ENCODE measurements at places on chromosomes 13 and 19.

GRCh38 chr19:9881720-9882119, 46.6 kb downstream of the PIN1 start:
- no peak for DNase-seq

DNA sequence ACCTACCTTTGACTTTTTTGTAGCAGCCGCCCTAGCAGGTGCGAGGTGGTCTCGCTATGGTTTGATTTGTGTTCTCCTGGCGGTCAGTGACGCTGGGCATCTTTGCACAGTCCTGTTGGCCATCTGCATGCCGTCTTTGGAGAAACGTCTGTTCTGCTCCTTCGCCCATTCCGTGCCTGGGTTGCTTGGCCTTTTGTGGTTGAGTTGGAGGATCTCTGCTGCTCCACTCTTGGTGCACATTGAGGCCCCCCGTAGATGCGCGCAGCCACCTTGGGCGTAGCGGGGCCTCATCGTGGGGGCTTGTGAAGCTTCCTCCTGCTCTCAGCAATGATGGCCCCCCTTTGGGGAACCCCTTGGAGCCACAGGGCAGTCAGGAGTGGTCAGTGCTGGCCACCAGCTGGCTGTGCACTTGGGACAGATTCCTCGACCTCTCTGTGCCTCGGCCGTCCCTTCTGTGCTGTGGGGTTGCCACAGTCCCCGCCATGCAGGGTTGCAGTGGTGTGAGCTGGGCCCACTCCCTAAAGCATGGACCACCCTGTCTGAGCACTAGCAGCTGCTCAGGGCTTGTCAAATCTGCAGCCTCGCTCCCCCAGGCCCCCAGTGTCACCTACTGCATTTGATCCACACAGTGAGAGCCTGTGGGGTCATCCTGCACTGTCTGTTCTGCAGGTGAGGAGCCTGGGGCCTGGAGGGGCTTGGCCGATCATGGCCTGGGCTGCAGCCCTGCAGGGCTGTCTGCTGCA, 170.8 kb downstream of the KDM4B start:
- no peak for DNase-seq

- DNase-seq: no peak
These were observed 51.6 kb upstream of the EHD2 start for GRCh38 chr19:47661611-47662010.

DNA sequence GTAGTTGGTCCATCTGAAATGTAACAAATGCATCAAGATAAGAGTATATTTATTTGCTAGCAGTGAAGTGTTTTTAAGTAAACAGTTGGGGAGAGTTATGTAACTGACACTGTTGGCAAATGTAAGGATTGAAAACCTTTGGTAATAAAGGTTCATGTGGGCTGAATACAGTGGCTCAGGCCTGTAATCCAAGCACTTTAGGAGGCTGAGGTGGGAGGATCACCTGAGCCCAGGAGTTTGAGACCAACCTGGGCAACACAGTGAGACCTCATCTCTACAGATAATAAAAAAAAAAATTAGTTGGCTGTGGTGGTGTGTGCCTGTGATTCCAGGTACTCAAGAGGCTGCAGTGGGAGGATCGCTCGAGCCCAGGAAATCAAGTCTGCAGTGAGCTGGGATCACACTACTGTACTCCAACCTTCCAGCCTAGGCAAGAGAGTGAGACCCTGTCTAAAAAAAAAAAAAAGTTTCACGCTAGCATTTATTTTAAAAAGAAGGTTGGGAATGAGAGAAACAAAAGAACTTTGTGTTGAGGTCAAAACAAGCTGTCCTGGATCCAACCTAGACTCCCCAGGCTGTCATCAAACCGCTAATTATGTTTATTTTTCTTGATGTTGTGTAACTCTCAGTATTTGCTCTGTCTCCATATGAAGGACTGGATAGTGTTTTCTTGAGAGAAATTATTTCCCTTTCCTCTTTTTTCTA, 20.7 kb downstream of the SETDB2 start:
- DNase-seq: no peak

GRCh38 chr13:109332506-109333499, 453.6 kb downstream of the IRS2 start:
- DNase-seq: no peak

- DNase-seq: no peak
These were observed 154.0 kb downstream of the RGCC start for GRCh38 chr13:41611385-41611784.

GRCh38 chr19:30927705-30928104, 421.5 kb downstream of the TSHZ3 start:
- DNase-seq: no peak

- DNase-seq: no peak
These were observed 21.7 kb downstream of the SIPA1L3 start for GRCh38 chr19:37928527-37929286.

DNA sequence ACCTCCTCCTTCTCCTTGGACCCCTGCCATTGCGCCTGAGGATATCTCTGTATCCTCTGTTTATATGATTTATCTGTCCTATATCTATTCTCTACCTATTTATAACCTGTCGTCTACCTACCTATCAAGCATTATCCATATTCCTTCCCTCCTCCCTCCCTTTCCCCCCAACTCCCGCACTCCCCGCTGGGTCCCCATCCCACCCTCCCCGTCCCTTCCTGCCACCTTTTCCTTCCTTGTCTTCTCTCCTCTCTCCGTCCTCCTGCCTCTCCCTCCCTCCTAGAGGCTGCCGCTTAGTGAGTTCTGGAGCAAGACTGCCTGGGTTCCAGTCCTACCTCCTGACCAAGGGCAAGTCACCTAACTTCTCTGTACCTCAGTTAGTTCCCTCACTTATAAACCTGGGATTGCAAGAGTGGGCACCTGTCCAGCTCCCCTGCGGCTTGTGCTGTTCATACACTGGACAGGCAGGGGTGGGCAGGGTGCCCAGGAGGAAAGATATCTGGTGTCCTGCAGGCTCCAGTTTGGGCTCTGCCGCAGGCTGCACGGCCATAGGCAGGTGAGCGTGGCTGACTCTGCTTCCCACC, 16.1 kb downstream of the TTYH1 start:
- DNase-seq: peak; percentile 30

DNA sequence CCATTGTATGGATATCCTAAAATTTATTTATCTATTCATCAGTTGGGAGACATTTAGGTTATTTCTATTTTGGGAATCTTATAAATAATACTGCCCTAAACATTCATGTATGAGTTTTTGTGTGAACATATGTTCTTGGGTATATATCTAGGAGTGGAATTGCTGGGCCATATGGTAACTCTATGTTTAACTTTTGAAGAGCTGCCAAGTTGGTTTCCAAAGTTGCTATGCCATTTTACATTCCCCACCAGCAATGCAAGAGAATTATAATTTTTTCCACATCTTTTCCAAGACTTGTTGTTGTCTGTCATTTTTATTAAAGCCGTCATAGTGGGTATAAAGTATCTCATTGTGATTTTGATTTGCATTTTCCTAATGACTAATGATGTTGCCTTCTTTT, 48.2 kb upstream of the CALM3 start:
- no peak for DNase-seq

- DNase-seq: peak; percentile 15
These were observed 8.1 kb downstream of the RINL start for GRCh38 chr19:38869836-38870607.

GRCh38 chr13:76350399-76350798, 535.8 kb downstream of the KCTD12 start:
- no peak for DNase-seq

DNA sequence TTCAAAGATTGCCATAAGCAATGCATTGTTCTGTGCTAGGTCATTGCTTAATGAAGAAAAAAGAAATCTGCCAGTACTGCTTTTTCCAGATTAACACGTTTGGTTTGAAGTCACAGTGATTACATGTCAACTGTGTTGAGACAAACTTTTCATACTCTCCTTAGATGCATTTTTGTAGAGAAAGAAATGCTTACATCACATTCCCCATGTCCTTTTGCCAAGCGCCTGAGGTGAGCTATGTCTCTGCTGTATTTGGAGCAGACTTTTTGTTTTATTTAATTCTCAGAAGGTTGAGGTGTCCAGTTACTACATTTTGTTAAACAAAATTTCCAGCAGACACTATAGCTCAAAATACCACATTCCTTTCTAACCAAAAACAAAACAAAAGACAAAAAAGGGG, 16.2 kb downstream of the LACC1 start:
- DNase-seq: no peak

DNA sequence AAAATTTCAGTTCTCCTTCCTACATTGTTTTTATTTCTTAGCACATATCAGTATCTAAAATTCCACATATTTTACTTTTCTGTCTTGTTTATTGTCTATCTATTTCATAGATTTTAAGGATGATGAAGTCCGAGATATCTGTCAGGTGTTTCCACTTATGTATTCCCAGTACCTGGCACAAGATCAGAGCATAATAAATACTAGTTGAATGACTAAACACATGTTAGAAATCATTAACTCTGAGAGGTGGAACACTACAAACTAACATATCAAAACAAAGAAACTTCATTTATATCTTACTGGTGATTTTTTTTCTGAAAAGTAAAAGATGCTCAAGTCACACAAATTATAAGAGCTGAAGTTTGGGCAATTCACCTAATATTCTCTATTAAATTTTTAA, 1208.3 kb downstream of the PCDH9 start:
- DNase-seq: no peak

DNA sequence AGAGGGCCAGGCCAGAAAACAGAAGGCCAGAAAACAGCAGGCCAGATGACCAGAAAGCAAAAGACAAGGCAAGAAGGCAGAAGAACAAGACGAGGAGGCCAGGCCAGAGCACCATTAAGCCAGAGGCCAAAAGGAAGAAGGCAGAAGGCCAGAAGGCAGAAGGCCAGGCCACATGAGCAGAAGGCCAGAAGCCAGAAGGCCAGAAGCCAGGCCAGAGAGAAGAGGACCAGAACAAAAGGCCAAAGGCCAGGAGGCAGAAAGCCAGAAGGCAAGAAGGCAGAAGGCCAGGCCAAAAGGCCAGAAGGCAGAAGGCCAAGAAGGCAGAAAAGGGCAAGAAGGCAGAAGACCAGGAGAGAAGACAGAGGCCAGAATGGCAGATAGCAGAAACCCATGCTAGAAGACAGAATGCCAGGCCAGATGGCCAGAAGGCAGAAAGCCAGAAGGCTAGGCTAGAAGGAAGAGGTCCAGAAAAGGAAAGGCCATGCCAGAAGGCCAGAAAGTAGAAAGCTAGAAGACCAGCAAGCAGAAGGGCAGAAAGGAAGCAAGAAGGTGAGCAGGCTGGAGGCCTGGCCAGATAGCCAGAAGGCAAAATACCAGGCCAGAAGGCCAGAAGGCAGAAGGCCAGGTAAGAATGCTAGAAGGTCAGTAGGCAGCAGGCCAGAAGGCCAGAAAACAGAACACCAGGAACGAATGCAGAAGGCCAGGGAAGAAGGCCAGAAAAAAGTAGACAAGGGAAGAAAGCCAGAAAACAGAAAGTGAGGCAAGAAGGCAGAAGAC, 187.6 kb downstream of the TUBA3C start:
- no peak for DNase-seq

GRCh38 chr13:100798739-100799361, 124.3 kb upstream of the TMTC4 start:
- DNase-seq: no peak

DNA sequence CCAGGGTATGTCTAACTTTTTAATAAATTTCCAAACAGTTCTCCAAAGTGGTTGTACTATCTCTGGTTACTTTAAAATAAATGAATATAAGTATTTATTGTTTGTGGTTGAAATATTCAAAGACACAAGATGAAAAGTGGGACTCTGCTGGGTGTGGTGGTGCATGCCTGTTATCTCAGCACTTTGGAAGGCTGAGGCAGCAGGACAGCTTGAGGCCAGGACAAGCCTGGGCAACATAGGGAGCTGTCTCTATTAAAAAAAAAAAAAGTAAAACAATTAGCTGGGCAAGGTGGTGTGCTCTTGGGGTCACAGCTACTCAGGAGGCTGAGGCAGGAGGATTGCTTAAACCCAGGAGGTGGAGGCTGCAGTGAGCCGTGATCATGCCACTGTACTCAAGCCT, 10.4 kb downstream of the PNMA8A start:
- DNase-seq: no peak

- no peak for DNase-seq
These were observed 108.6 kb downstream of the TNFRSF19 start for GRCh38 chr13:23678795-23679194.

GRCh38 chr13:75906315-75906714, 270.2 kb downstream of the LMO7 start:
- no peak for DNase-seq

GRCh38 chr19:33156334-33156733, 24.4 kb downstream of the WDR88 start:
- no peak for DNase-seq
